ENCODE measurements at places on chromosomes 5 and 9.

GRCh38 chr5:168137265-168137664 lies 154.2 kb upstream of the WWC1 start:
- no peak for DNase-seq

DNA sequence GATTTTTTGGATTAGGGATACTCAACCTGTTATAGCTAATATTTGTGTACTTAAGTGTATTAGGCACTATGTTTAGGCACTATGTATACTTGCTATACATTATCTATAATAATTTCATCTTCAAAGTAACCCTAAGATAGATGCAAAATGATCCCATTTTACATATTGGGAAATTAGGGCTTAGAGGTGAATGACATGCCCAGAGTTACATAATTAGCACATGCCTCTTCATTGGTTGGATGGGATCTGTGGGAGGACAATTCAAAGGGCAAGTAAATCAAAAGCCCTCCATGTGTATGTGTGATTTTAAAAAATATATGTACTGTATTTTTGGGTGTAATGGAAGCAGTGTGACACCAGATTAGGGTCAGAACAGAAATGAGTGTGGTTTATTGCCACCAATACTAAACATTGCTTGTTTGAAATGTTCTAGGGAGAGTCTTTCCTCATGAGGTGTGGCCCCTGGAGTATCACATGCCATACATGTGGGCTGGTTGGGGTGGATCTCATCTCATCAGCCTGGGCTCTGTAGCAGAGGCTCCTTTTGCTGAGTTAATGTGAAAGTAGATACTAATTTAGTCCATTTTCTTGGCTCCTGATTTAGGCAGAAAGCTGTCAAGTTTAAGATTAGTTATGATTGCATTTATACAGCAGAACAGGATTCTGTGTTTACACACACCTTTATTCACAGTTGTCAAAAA lies 5.5 kb downstream of the C9orf85 start:
- no peak for DNase-seq

GRCh38 chr9:69554945-69555344 lies 117.2 kb downstream of the APBA1 start:
- no peak for DNase-seq

DNA sequence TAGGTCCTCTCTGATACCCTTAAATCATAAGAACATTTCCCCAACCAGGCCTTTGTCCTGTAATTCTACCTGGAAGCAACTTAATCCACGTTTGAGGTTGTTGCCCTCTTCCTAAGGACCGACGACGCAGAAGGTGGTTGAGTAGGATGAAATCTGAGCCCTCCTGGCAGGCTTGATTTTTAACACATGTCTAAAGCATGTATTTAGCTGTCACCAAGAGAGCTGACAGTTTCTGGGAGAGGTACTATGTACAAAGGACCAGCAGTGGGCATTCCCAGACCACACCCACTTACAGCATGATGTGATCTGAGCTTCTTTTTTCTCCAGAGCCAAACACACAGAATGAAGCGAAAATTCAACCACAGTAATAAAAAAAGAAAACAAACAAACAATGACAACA lies 260.9 kb downstream of the SH3GL2 start:
- DNase-seq = no peak

- DNase-seq = no peak
Observed at GRCh38 chr9:98235126-98235525, 20.3 kb downstream of the TBC1D2 start.

DNA sequence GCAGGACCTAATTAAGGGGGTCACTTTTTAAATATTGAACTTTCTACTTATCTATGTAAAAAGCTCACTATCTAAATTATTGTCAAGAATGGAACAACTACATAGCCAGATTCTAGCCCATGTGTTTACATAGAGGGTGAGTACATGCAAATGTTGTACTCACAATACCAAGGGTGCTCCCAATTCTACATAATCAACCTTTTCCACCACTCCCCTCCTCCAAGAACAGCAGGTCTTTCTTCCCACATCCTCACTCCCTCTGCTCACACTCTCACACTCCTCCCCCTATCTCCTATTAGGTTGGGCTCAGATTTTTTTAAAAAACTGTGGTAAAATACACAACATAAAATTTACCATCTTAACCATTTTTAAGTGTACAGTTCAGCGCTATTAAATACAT lies 325.4 kb downstream of the ARL15 start:
- no peak for DNase-seq

DNA sequence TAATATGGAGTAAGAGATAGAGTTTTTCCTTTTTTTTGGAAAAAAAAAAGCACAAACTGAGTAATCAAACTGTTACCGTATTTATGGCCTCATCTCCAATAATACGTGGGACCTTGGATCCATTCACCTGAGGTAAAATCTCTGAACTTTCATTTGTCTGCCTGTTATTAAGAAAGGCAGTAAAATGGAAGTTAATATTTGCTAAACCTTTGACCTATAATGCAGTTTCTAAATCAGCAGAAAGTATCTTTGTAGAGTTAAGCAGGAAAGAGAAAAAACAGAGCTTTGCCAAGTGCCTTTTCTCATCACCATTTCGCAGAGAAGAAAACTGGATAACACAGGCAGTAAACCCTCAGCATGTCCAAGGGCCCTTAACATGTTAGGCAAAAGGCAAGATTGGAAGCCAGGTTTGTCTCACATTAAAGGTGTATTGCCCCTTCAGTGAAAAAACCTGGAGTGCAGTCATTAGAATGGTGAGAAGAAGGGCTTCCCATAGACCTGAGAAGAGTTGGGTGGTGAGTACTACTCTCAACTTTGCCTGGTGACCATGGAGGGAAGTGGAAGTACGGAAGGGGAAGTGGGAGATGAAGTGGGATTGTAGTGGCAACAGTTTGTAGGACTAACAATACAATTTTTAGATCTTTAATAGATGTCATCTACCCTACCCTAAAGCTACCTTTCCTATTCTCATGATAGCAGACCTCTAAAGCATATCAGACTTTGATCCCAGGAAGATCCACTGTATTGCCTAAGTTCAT lies 65.4 kb upstream of the GRAMD2B start:
- no peak for DNase-seq

GRCh38 chr5:96601715-96602244 lies 60.4 kb upstream of the CAST start:
- DNase-seq = no peak

GRCh38 chr9:91863469-91863868 lies 86.6 kb downstream of the ROR2 start:
- DNase-seq = no peak

- DNase-seq = no peak
Observed at GRCh38 chr9:124743686-124744348, 27.3 kb downstream of the NR6A1 start.

Measured in T-cell (primary cell).